NCI-H1417 (cell line): ENCODE measurements at places on chromosomes 12 and 14.

- DNase-seq, result peak; percentile 81
Measured at GRCh38 chr12:6088921-6089747, 35.3 kb downstream of the VWF start.

- no peak for DNase-seq
Measured at GRCh38 chr12:16094437-16094836, 183.0 kb downstream of the SLC15A5 start.

DNA sequence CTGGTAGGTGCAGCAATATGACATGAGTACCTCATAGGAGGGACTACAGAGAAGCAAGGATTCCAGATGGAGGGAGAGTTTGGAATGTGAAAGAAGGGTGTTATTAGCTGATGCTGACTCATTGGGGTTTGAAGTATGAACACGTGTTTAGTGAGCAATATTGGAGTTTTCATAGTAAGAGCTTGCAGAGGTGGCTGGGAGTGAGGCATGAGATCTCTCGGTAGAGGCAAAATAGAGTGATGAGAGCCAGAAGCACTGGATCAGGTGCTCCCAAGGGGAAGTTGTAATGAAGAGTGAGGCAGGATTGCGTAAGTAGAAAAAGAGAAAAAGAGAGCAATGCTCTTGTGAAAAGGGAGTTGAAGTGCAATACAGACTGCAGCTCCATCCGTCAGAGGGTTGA is 42.1 kb downstream of the MGST1 start:
- no peak for DNase-seq

GRCh38 chr12:22101749-22102243 is 55.8 kb downstream of the CMAS start:
- DNase-seq, result no peak

DNA sequence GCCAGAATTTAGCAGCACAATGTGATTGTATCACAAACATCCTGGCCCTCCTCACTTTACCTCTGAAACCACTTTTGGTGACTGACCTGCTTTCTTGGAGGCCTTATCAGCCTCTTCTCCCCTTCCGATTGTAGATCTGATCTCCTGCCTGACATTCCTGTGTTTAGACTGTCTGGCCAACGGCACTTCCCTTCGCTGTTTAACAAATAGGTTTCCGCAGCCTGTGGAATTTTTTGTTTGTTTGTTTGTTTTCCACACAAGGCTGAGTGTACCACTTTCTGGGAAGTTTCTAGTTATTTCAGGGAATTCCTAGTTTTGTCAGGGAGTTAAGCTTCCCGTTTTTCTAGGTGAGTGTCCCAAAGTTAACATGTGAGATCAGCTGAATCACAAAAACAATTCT is 65.9 kb upstream of the CDKN3 start:
- DNase-seq, result no peak

GRCh38 chr12:119157978-119158377 is 20.8 kb upstream of the HSPB8 start:
- DNase-seq, result no peak

GRCh38 chr12:93156086-93156716 is 221.5 kb upstream of the NUDT4 start:
- DNase-seq, result peak; percentile 90

GRCh38 chr14:52021957-52022600 is 32.7 kb downstream of the RTRAF start:
- DNase-seq, result no peak

GRCh38 chr14:48537600-48537999 is 862.2 kb upstream of the MDGA2 start:
- DNase-seq, result no peak

DNA sequence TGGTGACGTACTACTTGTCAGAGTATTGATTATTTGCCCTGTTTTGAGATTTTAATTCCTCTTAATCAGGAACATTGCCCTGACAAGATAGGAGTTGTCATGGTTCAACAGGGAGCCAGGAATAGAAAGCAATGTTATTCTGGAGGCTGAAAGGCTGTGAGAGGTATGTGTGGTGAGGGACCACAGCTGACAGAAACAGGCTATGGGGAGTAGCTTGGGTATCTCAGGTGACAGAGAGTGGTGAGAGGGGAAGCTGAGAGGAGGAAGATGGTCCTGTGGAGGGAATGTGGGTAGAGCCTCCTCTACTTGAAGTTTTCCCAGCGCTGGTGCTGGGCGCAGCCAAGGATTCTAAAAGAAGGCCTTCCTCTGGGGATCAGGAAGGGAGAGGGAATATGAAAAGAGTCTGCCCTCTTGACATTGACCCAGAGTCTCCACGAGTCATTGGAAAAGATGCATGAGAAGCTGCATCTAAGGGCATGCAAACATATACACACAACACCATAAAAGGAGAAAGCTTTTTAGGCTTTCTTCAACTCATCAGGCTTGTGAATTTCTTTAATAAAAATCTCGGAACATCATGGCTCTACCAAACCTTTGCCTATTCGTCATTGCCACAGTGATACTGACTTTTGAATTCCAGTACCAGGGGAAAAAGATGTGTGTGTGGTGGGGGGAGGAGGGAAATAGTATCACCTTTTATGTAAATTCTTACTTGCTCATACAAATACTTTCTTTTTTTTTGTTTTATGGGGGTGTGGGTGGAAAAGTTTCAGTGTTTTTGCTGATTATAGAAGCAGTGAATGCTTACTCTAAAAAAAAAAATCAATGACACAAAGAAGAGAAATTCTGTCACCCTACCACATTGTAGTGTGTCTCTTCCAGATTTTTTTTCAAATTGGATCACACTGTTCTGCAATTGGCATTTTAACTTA is 39.9 kb upstream of the DHRS7 start:
- DNase-seq, result no peak

DNA sequence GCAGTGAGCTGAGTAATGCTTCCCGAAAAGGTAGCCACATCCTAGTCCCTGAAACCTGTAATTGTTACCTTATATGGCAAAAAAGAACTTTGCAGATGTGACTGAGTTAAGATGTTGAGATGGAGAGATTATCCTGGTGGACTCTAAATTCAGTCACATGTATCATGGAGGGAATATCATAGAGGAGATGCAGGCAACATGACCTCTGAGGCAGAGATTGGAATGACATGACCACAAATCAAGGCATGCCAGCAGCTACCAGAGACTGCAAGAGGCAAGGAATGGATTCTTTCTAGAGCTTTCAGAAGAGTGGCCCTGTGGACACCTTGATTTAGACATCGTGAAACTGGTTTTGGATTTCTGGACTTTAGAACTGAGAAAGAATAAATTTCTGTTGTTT is 18.5 kb downstream of the SLC38A6 start:
- no peak for DNase-seq

DNA sequence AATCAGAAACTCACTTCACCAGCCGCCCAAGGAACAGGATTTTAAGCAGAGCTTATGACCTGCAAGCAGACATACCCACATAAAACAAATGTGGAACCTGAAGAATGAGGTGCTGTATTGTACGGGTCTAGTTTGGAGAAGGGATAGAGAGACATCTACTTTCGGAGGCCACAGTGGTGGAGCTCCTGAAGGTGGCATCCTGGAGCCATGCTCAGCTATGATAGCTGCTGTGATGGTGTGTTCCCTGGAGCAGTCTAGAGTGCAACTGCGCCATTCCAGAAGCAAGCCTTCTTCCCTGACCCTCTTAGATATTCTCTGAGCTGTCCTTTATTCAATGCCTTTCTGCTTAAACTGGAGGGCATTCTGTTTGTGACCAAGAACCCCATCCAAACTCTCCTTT is 402.6 kb downstream of the FUT8 start:
- no peak for DNase-seq

DNA sequence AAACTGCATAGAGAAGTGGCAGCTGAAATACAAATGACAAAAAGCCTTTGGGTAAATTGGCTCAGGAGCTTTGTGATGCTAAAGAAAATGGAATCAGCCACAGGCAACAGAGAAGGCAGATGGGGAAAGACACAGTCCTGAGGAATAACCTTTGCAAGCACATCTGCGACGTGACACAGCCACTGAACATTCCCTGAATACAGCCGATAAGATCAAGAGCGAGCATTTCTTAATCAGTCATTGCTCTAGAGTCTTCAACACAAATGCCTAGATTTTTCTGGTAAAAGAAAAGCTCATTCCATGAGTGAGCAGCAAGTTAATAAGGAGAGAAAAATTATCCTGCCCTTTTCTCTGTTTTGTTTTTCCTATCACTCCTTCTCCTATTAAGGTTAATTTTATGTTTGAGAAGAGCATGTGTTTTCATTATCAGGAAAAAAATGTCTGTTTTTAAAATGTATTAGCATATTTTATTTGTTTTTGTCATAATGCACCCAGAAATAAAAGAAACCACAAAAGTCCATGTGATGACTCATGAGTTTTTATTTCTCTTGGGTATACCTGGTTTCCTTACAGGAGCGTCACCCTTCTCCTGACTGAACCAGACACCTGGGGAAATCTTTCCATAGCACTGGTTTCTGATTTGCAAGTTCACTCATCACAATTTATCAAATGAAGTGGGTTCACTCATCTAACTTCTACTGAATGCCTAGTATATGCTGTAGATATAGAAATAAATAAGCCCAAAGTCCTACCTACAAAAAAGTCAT is 45.4 kb upstream of the PCED1B start:
- DNase-seq, result no peak

- no peak for DNase-seq
Measured at GRCh38 chr14:100573002-100573756, 14.0 kb downstream of the BEGAIN start.

- no peak for DNase-seq
Measured at GRCh38 chr12:107244584-107244983, 151.2 kb upstream of the CRY1 start.

- no peak for DNase-seq
Measured at GRCh38 chr14:103055695-103056094, 1.7 kb downstream of the CDC42BPB start.

- no peak for DNase-seq
Measured at GRCh38 chr12:119338593-119339363, 4.2 kb downstream of the CCDC60 start.

DNA sequence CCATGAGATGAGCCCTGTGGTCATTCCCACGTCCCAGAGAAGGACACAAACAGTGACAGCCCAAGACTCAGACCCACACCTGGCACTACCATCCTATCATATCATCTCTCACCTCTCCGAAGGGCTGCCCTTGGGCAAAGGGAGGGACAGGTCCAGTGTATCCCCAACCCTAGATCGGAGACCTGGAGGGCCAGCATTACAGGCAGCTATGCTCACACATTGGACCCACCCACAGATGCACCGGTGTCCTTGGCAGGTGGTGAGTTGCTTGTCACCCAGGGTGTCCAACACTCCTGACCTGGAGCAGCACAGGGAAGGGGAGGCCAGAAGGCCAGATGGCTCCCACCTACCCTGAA is 117.4 kb downstream of the DICER1 start:
- no peak for DNase-seq

- DNase-seq, result no peak
Measured at GRCh38 chr12:95810411-95810810, 19.8 kb upstream of the NTN4 start.

- DNase-seq, result no peak
Measured at GRCh38 chr14:88439088-88439487, 53.6 kb downstream of the SPATA7 start.
